SJCRH30 (cell line): ENCODE measurements at places on chromosomes 5 and 9. TPM values are rescaled to one million over a fixed set of nuclear protein-coding genes. Genes with fewer than 3 reads are reported as not detected.

- no peaks in the 10 kb centered on the region for H3K4me1 ChIP-seq
- no peaks in the 10 kb centered on the region for H3K27me3 ChIP-seq
- no peaks in the 10 kb centered on the region for H3K36me3 ChIP-seq
- no peak for DNase-seq
- H3K27ac ChIP-seq, result no peak overlapping the region
- H3K4me3 ChIP-seq, result no peak overlapping the region
These were observed 59.3 kb upstream of the MYO10 start for GRCh38 chr5:16995372-16995771.

DNA sequence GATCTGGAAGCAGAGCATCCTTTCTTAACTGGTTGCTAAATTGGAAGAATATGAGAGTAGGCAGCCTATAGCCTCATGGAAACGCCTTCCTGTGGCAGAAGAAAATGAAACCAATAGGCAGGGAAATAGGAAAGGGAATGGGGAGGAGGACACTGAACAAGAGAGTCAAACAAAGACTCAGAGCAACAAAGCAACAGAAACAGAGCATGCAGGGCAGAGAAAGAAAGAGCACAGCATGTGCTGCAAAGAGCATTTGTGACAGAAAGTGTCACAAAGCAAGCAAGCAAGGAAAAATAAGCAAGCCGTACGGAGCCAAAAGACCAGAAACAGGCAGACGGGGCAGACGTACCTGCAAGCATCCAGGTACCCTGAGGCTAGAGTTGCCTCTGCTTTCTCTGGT, 123.1 kb downstream of the RAPGEF6 start:
- H3K4me3 ChIP-seq, result no peak overlapping the region
- H3K4me1 ChIP-seq, result no peaks in the 10 kb centered on the region
- H3K27me3 ChIP-seq, result no peaks in the 10 kb centered on the region
- DNase-seq, result no peak

GRCh38 chr9:120935383-120935857, 8.8 kb upstream of the TRAF1 start:
- no peak overlapping the region for H3K27ac ChIP-seq
- H3K27me3 ChIP-seq, result no peaks in the 10 kb centered on the region
- peak overlapping the region; percentile 4 for H3K4me3 ChIP-seq
- peak; percentile 94 for DNase-seq
- H3K4me1 ChIP-seq, result peaks cover 26% of the 10 kb centered on the region

DNA sequence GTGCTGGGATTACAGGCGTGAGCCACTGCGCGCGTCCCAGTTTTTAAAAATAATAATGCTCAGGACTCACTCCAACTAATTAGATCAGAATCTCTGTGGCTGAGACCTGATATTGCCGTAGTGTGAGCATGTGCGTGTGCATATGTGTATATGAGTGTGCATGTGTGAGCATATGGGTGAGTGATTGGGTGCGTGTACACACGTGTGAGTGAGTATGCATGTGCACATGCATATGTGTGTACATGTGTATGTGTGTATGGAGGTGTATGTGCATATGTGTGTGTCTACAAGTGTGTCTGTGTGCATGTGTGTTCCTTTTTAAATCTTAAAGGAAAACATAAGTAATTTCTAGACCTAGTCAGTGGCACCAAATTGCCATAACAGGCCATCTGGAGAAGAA, 54.8 kb upstream of the CKS2 start:
- H3K27ac ChIP-seq, result no peak overlapping the region
- no peaks in the 10 kb centered on the region for H3K4me1 ChIP-seq
- no peaks in the 10 kb centered on the region for H3K36me3 ChIP-seq
- H3K4me3 ChIP-seq, result no peak overlapping the region
- no peak for DNase-seq
- H3K27me3 ChIP-seq, result no peaks in the 10 kb centered on the region

DNA sequence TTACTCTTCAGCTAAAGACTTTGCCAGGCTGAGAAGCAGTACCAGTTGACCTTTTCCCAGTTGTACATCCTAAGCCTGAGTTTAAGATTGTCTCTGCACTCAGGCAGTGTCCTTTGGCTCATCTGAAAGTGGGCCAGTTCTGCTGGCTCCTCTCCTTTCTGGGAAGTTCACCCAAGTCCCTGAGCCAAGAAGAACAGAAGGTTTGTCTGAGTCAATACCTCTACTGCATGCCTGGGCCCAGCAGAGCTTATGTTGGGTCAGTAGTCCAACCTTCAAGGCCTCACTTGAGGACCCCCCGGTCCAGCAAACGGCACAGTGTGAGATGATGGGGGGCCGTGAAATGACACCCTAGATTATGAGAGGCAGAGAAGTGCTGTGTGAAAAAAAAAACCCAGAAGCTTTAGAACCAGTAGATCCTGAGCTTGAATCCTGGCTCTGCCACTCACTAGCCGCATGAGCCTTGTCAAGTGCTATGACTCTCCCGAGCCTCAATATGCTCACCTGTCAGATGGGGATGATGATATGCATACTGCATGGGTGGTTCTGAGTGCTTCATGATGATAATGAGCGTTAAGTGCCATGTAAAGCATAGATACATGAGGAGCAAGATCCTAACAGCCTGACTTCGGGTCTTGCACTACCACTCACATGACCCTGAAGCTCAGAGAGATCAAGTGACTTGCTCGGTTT, 156.0 kb downstream of the MACROH2A1 start:
- H3K36me3 ChIP-seq, result no peaks in the 10 kb centered on the region
- peak overlapping the region; percentile 52 for H3K27ac ChIP-seq
- H3K4me1 ChIP-seq, result peaks cover 50% of the 10 kb centered on the region

- peaks cover 2% of the 10 kb centered on the region; the same call in 1 of the 2 replicates for H3K36me3 ChIP-seq
- H3K27ac ChIP-seq, result no peak overlapping the region
- H3K27me3 ChIP-seq, result peaks cover 6% of the 10 kb centered on the region; the same call in 1 of the 2 replicates
These were observed 46.1 kb upstream of the TCERG1 start for GRCh38 chr5:146401021-146401420.

GRCh38 chr5:2960294-2960693, 208.8 kb upstream of the IRX2 start:
- H3K4me1 ChIP-seq, result no peaks in the 10 kb centered on the region
- H3K36me3 ChIP-seq, result no peaks in the 10 kb centered on the region
- peak; percentile 11 for DNase-seq

DNA sequence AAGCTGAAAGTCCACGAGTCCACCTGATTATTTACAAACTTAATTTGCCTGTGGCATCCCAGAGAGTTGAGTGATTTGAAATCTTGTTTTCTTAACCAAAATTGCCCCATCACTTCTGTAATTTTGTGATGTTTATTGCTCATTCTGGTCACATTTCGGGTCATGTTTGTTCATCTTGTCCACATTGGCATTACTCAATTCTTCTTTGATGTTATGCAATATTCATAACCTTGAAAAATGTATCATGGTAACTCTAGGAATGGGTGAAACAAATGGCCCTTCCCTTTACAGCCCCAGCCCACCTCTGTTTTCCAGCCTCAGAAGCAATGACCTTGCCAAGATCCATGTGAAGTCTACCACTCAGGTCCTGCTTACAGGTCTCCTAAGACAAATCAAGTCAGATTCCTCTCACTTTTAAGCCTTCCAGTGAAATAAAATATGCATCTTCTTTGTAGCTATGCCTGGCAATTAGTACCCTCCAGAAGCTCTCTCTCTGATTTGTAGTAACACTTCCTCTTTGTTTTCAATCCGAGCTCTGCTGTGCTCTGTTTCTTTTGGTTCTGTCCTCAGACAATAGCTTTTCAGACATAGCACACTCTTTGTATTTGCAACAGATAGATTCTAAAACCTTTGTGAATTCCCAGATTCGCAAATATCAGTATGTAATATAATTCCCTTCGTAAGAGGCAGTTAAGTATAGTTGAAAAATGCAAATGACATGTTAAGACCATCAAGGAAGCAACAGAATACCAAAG, 330.3 kb upstream of the IRX1 start:
- no peaks in the 10 kb centered on the region for H3K4me1 ChIP-seq
- DNase-seq, result no peak
- no peak overlapping the region for H3K27ac ChIP-seq

- H3K27ac ChIP-seq, result no peak overlapping the region
- H3K27me3 ChIP-seq, result peaks cover 5% of the 10 kb centered on the region; the same call in 1 of the 2 replicates
- H3K4me3 ChIP-seq, result no peak overlapping the region
- DNase-seq, result no peak
These were observed 365.9 kb downstream of the ZSWIM6 start for GRCh38 chr5:61697809-61698558.

DNA sequence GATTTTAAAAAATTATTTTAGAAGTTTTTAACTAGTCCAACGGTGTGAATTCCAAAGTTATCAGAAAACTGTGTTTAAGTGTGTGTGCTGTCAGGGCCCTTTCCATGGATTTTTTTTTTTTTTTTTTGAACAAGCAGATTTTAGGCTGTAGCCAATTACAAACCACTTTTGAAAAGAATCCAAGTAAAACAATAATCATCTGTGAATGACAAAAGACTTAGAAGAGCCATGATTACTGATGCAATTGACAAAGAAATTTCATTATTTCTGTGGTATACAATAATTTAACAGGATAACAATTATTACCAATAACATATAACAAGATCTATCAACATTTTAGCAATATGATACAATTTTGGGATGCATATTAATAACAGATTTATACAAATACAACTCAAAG, 16.2 kb upstream of the PAIP1 start:
- H3K4me1 ChIP-seq, result 0 out of 2 replicates have a peak, but pooled peaks cover 6% of the 10 kb centered on the region
- H3K27me3 ChIP-seq, result no peaks in the 10 kb centered on the region
- H3K4me3 ChIP-seq, result no peak overlapping the region
- no peak for DNase-seq

DNA sequence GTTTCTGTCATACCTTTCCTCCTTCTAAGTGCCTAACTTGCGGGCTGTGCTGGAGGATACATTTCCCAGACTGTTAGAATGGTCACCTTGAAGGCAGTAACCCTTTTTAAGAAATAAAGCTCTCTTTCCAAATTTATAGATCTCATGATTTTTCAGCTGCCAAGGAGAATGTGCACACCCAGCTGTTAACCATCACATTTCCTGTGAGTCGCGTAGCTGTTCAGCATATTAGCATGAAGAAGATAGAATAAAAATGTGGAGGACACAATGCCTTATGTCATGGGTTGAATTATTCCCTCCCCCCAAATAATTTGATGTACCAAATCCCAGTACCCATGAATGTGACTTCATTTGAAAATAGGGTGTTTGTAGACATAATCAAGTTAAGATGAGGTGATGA, 729.4 kb downstream of the MTRR start:
- no peak overlapping the region for H3K27ac ChIP-seq
- H3K4me1 ChIP-seq, result no peaks in the 10 kb centered on the region
- no peak for DNase-seq

DNA sequence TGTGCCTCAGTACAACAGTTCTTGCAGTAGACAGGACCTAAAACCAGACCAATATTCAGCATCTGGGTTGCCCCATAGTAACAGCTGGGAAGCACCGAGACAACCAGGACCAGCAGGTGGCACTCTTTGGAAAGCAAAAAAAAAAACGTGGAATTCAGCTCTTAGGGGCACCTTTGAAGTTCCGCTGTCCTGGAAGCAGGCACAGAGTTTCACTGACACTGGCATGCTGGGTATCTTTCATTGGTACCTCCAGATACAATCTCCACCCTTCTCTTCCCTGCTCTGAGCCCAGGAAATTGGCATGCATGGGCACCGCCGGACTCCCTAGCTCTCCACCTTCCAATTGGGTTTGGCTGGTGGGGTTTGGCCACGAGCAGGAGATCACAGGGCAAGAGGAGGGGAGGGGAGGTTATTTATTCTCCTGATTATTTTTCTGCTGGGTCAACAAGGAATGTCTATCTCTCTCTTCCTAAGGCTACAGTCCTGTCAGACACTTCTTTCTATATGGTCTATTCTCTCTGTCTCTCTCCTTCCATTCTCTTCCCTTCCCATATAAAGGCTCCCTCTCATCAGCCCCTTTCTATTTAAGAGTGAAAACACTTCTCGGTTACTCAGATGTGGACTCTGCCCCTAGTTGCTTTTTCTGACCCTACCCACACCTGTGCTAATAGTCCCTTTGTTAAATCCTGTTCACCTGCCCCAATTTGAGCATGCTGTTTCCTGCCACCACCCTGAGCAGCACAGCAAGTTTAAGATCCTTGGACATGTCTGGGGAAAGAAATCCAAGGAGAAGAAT, 1.9 kb upstream of the IDNK start:
- H3K36me3 ChIP-seq, result no peaks in the 10 kb centered on the region
- no peaks in the 10 kb centered on the region for H3K27me3 ChIP-seq
- no peak overlapping the region for H3K27ac ChIP-seq
- DNase-seq, result peak; percentile 47
- H3K4me3 ChIP-seq, result no peak overlapping the region

- H3K27me3 ChIP-seq, result no peaks in the 10 kb centered on the region
- H3K36me3 ChIP-seq, result no peaks in the 10 kb centered on the region
- no peak overlapping the region for H3K27ac ChIP-seq
- peak; percentile 50 for DNase-seq
- H3K4me1 ChIP-seq, result no peaks in the 10 kb centered on the region; the same call in 1 of the 2 replicates
- H3K4me3 ChIP-seq, result no peak overlapping the region
These were observed 76.0 kb downstream of the ARL15 start for GRCh38 chr5:54234304-54234933.

DNA sequence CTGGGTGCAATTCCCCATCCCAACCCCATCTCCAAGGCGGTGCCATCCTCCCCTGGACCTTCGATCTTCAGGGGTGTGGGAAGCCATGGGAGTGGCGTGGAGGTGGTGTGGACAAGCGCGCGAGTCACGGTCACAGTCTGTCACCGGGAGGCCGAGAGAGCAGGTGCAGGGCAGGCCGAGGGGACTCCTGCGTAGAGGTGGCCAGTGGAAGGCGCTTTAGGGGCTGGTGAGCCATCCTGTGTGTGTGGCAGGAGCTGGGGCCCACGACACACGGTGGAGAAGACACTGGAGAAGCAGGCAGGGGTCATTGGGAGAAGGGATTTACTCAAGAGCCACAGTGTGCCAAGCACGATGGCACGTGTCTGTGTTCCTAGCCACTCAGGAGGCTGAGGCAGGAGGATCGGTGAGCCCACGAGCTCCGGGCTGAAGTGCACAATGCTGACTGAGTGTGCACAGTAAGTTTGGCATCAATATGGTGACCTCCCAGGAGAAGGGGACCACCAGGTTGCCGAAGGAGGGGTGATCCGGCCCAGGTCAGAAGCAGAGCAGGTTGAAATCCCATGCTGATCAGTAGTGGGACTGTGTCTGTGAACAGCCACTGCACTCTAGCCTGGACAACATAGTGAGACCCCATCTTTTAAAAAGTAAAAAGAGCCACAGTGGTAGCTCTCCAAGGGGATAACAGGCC, 145.1 kb upstream of the PHYKPL start:
- no peak overlapping the region for H3K27ac ChIP-seq
- H3K4me3 ChIP-seq, result no peak overlapping the region
- H3K36me3 ChIP-seq, result no peaks in the 10 kb centered on the region

DNA sequence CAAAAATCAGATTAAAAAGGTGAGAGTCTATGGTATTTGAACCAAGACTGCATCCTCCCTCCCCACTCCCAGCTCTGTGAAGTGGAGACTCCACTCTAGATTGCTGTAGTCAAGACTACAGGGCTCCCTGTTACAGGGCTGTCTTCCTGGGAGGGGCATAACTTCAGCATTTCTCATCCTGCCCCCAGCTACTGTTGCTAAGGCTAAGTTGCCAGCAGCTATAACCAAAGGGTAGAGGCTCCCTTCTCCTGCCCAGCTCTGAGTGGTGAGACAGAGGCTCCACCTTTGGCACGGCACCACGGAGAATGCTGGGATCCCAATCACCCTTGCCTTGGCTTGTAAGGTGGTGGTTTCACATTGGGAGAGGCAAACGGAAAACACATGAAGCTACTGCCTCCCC, 39.2 kb upstream of the GCNT4 start:
- H3K27ac ChIP-seq, result no peak overlapping the region
- H3K27me3 ChIP-seq, result no peaks in the 10 kb centered on the region; the same call in 1 of the 2 replicates
- H3K4me1 ChIP-seq, result no peaks in the 10 kb centered on the region
- no peak for DNase-seq
- H3K4me3 ChIP-seq, result no peak overlapping the region

The HIGD2A gene
- 170 and 175 TPM in 2 replicates for total RNA-seq

The MCTP1 gene
- total RNA-seq, result 1.7 and 1.8 TPM in 2 replicates

The NCS1 gene
- total RNA-seq, result 86.2 and 89.2 TPM in 2 replicates

The GNA14 gene
- total RNA-seq, result not detected in 2 replicates

The FOXD1 gene
- 10.5 and 10.9 TPM in 2 replicates for total RNA-seq

The PLK2 gene
- total RNA-seq, result 38.8 and 41.6 TPM in 2 replicates

The PCDHB5 gene
- 20.4 and 23.8 TPM in 2 replicates for total RNA-seq

The P4HA2 gene
- total RNA-seq, result 75.5 and 77.7 TPM in 2 replicates

The SMIM33 gene
- not detected in 2 replicates for total RNA-seq
